ENCODE measurements at places on chromosomes 2 and 18. TPM values are rescaled to one million over a fixed set of nuclear protein-coding genes. Genes with fewer than 3 reads are reported as not detected.

GRCh38 chr2:217793566-217794132 lies 209.1 kb downstream of the TNS1 start:
- H3K27ac ChIP-seq, result no peak overlapping the region

DNA sequence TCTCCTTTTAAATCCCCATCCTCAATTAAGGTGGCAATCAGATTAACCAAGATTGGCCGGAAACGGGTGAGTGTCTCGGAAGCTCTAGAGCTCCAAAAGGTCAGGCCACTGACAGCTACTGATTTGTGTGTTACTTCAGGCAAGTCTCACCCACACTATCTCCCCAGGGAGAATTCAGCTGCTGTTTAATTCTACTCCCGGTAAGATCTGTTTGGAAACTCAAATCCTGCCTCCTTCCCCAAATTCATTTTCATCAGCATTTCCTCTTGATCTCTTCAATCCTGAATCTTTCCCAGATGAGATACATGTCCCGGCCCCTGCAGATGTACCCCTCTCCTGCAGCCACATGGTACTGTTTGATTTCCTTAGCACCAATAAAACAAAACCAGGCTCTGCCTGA lies 34.9 kb downstream of the EFR3B start:
- peaks cover 42% of the 10 kb centered on the region for H3K27me3 ChIP-seq
- no peaks in the 10 kb centered on the region for H3K4me1 ChIP-seq
- DNase-seq, result no peak
- no peaks in the 10 kb centered on the region for H3K36me3 ChIP-seq

STARD6 gene
- total RNA-seq, result 0.20 TPM

- no peak overlapping the region for H3K27ac ChIP-seq
- H3K27me3 ChIP-seq, result no peaks in the 10 kb centered on the region
- H3K4me3 ChIP-seq, result no peak overlapping the region
- H3K4me1 ChIP-seq, result peaks cover 4% of the 10 kb centered on the region
- no peaks in the 10 kb centered on the region for H3K36me3 ChIP-seq
- DNase-seq, result no peak
Measured at GRCh38 chr2:1132328-1132969, 181.8 kb downstream of the SNTG2 start.

DNA sequence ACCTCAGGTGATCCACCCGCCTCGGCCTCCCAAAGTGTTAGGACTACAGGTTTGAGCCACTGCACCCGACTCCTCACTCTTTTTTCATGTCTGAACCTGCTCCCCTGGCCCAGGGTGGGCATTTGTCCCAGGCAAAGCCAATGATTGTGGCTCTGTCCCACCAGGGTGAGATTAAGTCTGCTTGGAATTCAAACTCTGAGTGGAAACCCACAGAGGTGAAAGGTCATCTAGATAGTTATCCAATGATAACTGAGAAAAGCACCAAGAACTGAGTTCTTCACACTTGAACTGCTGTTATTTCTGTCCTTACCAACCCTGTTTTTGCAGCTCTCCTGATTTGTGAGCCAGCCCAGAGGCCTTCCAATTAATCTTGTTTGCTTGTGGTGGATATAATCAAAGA lies 62.4 kb upstream of the ACVR1 start:
- H3K36me3 ChIP-seq, result no peaks in the 10 kb centered on the region
- no peaks in the 10 kb centered on the region for H3K27me3 ChIP-seq
- H3K4me3 ChIP-seq, result no peak overlapping the region
- H3K27ac ChIP-seq, result no peak overlapping the region
- no peak for DNase-seq

TPO gene
- not detected for total RNA-seq

- no peak overlapping the region for H3K4me3 ChIP-seq
- H3K27me3 ChIP-seq, result no peaks in the 10 kb centered on the region
- H3K27ac ChIP-seq, result no peak overlapping the region
- no peaks in the 10 kb centered on the region for H3K36me3 ChIP-seq
- no peak for DNase-seq
Measured at GRCh38 chr2:155099784-155100183, 401.3 kb downstream of the KCNJ3 start.

GRCh38 chr2:158060160-158060834 lies 41.4 kb upstream of the UPP2 start:
- no peak for DNase-seq
- no peak overlapping the region for H3K27ac ChIP-seq
- H3K27me3 ChIP-seq, result peaks cover 3% of the 10 kb centered on the region
- H3K4me3 ChIP-seq, result no peak overlapping the region
- no peaks in the 10 kb centered on the region for H3K36me3 ChIP-seq

- H3K4me3 ChIP-seq, result no peak overlapping the region
- no peak for DNase-seq
- peaks cover 64% of the 10 kb centered on the region for H3K4me1 ChIP-seq
- no peaks in the 10 kb centered on the region for H3K27me3 ChIP-seq
- H3K36me3 ChIP-seq, result peaks cover 69% of the 10 kb centered on the region
- peak overlapping the region; percentile 71 for H3K27ac ChIP-seq
Measured at GRCh38 chr2:38690499-38691420, 24.8 kb downstream of the GALM start.

GRCh38 chr2:13550285-13551231 lies 833.8 kb downstream of the TRIB2 start:
- H3K27me3 ChIP-seq, result no peaks in the 10 kb centered on the region
- no peak overlapping the region for H3K4me3 ChIP-seq
- no peaks in the 10 kb centered on the region for H3K36me3 ChIP-seq
- H3K27ac ChIP-seq, result no peak overlapping the region
- no peak for DNase-seq
- H3K4me1 ChIP-seq, result no peaks in the 10 kb centered on the region

DNA sequence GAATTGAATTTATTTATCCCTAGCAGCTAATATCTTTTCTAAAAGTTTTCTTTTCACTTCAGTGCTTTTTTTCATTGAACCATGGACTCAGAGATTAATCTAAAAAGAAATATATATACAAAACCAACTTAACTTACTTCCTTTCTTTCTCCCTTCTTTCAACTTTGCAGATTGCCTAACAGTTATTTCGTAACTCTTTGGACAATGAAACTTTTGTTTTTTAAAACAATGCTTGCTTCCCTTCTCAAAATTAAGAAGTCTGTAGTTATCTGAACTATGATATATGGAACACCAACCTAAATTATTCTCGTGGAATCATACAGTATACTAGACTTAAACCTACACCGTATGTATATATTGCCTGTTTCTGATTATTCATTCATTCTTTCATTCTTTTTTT lies 62.9 kb downstream of the MIB1 start:
- H3K36me3 ChIP-seq, result peaks cover 42% of the 10 kb centered on the region
- H3K4me1 ChIP-seq, result peaks cover 2% of the 10 kb centered on the region
- no peak overlapping the region for H3K27ac ChIP-seq

DNA sequence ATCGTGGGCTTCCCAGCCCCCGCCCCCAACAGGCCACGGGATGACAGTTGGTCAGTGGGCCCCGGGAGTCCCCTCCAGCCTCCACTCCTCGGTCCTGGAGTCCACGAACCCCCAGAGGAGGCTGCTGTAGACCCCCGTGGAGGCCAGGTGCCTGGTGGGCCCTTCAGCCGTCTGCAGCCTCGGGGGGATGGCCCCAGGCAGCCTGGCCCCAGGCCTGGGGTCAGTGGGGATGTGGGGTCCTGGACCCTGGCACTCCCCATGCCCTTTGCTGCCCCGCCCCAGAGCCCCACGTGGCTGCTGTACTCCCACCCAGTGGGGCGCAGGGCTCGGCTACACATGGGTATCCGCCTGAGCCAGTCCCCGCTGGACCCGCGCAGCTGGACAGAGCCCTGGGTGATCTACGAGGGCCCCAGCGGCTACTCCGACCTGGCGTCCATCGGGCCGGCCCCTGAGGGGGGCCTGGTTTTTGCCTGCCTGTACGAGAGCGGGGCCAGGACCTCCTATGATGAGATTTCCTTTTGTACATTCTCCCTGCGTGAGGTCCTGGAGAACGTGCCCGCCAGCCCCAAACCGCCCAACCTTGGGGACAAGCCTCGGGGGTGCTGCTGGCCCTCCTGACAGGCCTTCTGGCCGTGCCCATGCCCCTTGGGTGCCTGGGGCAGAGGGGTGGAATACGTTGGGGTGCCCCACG lies 7.6 kb downstream of the NEU4 start:
- H3K4me3 ChIP-seq, result no peak overlapping the region
- no peak for DNase-seq

DNA sequence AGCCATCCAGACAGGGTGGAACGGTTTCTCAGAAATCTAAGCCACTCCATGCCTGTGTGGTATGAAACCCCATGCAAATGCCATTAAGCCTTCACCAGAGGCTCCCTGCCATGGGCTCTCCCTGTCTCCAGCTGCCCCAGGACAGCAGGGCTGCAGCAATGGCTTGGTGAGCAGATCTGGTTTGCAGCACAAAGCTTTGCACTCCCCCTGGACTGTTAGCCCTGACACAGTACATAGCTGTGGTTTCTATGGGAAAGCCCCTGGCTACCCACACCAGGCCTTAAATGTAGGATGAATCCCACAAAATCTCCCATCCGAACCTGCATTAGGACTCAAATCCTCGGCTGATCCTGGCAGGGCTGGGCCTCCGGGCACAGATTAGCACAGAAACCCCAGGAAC lies 291.6 kb downstream of the TNS1 start:
- no peak for DNase-seq
- no peak overlapping the region for H3K27ac ChIP-seq
- no peaks in the 10 kb centered on the region for H3K36me3 ChIP-seq
- no peaks in the 10 kb centered on the region for H3K4me1 ChIP-seq
- no peaks in the 10 kb centered on the region for H3K27me3 ChIP-seq

- H3K27me3 ChIP-seq, result no peaks in the 10 kb centered on the region
- DNase-seq, result no peak
- H3K27ac ChIP-seq, result no peak overlapping the region
- no peak overlapping the region for H3K4me3 ChIP-seq
Measured at GRCh38 chr2:71714601-71715240, 261.4 kb downstream of the DYSF start.

- peaks cover 50% of the 10 kb centered on the region for H3K27me3 ChIP-seq
- H3K4me1 ChIP-seq, result peaks cover 3% of the 10 kb centered on the region
- H3K27ac ChIP-seq, result no peak overlapping the region
- no peak overlapping the region for H3K4me3 ChIP-seq
Measured at GRCh38 chr2:196565982-196566381, 73.5 kb upstream of the CCDC150 start.

GRCh38 chr2:214465363-214466146 lies 54.7 kb downstream of the VWC2L start:
- H3K4me1 ChIP-seq, result no peaks in the 10 kb centered on the region
- no peak for DNase-seq
- no peaks in the 10 kb centered on the region for H3K36me3 ChIP-seq
- no peak overlapping the region for H3K27ac ChIP-seq
- H3K4me3 ChIP-seq, result no peak overlapping the region

GRCh38 chr2:239912938-239913635 lies 112.1 kb downstream of the NDUFA10 start:
- peak; percentile 36 for DNase-seq
- no peak overlapping the region for H3K27ac ChIP-seq
- peaks cover 24% of the 10 kb centered on the region for H3K4me1 ChIP-seq
- peaks cover 2% of the 10 kb centered on the region for H3K36me3 ChIP-seq
- no peak overlapping the region for H3K4me3 ChIP-seq
- no peaks in the 10 kb centered on the region for H3K27me3 ChIP-seq

- DNase-seq, result no peak
- H3K4me1 ChIP-seq, result peaks cover 14% of the 10 kb centered on the region
- H3K27ac ChIP-seq, result no peak overlapping the region
Measured at GRCh38 chr2:207479198-207479785, 50.5 kb upstream of the CREB1 start.

DNA sequence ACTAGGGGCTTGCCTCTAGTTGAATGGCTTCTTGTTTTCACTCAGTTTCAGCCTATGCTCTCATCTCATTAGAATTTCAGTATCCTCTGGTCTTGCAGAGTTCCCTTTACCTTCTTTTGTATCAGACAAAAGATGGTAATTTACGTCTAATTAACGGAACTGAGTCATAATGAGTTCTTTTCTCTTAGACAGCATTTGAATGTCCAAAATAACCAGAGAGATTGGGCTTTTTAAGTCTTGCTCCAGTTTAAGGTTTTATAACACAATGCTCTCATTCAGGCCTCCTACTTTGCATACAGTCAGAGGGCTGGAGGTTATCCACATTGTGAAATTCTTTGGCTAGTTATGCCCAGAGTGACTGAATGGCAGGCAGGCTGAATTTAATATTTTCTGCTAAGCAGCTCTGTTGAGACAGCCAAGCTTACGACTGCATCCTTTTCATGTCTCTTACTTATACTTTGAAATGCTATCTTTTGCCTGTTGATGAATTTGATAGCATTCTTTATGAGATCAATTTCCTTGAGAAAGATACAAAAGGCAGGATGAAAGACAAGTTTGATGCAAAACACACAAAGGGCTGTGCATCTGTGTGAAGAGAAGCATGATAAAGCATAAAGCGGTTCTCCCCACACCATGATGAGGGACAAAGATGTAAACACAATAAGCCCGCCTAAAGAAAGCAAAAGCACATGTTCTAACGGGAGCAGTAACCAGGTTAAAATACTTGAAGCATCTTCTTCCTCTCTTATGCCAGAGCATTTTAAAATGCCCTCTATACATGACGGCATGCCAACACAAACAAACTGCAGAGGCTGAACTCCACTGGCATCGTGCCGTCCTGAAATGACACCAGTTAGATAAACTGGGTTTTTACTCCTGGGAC lies 90.0 kb downstream of the CDH2 start:
- no peaks in the 10 kb centered on the region for H3K36me3 ChIP-seq
- DNase-seq, result no peak
- H3K27ac ChIP-seq, result no peak overlapping the region
- no peak overlapping the region for H3K4me3 ChIP-seq
- no peaks in the 10 kb centered on the region for H3K27me3 ChIP-seq

DNA sequence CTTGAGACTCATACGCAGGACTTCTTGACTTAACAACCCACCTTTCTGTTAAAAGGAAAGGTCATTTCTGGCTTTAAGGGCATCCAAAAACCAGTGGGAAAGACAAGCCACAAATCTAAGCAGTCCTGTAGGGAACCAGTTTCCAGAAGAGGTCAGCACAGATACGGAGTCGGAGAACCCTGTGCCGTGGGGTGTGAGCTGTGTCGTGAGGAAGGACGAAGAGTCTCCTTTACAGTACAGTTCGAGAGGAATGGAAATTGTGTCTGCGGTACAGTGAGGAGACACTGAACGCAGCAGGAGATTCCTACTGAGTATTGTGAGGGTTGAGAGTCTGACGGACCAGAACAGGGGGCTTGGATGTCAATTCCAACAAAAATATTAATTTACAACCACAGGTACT lies 17.7 kb downstream of the SLC30A3 start:
- H3K27me3 ChIP-seq, result peaks cover 6% of the 10 kb centered on the region
- H3K4me3 ChIP-seq, result no peak overlapping the region
- no peak overlapping the region for H3K27ac ChIP-seq
- H3K4me1 ChIP-seq, result peaks cover 7% of the 10 kb centered on the region
- peaks cover 12% of the 10 kb centered on the region for H3K36me3 ChIP-seq

CFAP65 gene
- not detected for total RNA-seq

COLEC11 gene
- 0.32 TPM for total RNA-seq

DNA sequence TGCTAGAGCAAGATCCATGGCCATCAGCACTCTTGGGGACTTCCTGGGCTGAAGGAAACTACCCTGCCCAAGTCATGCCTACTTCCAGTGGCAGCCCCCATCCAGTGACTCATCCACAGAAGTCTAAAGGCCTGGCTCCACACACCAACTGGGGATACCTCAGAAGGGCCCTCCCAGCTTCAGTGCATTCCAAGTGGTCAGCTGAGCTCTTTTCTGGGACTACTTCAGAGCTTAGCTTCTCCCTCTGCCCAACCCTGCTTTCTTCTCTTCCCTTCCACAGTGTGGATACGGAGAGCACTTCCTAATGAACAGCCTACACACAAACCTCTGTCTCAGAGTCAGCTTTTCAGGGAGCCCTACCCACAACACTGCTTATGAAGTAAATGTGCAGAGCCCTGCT lies 66.5 kb downstream of the CLHC1 start:
- DNase-seq, result no peak
- H3K4me1 ChIP-seq, result no peaks in the 10 kb centered on the region
- no peaks in the 10 kb centered on the region for H3K27me3 ChIP-seq
- H3K27ac ChIP-seq, result no peak overlapping the region

REEP1 gene
- total RNA-seq, result not detected

GRCh38 chr2:74373221-74373676 lies 6.9 kb downstream of the DCTN1 start:
- H3K27me3 ChIP-seq, result no peaks in the 10 kb centered on the region
- H3K4me1 ChIP-seq, result peaks cover 5% of the 10 kb centered on the region
- no peak overlapping the region for H3K4me3 ChIP-seq

Data from activated CD8-positive, alpha-beta memory T cell treated with anti-CD3 and anti-CD28 coated beads, Interleukin-2, amount 10 ng/mL, durations not matched to agents 7 days and 5 days (primary cell).